Osteocyte (in vitro differentiated cells): ENCODE measurements at places on chromosomes 7 and 10. TPM values are rescaled to one million over a fixed set of nuclear protein-coding genes. Genes with fewer than 3 reads are reported as not detected.

Gene DNAH11
- total RNA-seq, result not detected in 2 replicates

Gene EPHA1
- total RNA-seq, result not detected in 2 replicates

Gene IFIT2
- 8.8 and 11.0 TPM in 2 replicates for total RNA-seq

Gene DEPP1
- 10.3 and 10.4 TPM in 2 replicates for total RNA-seq

Gene MMD2
- total RNA-seq, result not detected in 2 replicates

Gene PRKAR2B
- total RNA-seq, result 3.3 and 3.4 TPM in 2 replicates

Gene GPER1
- 2.5 and 3.0 TPM in 2 replicates for total RNA-seq

Gene WNT2
- total RNA-seq, result 9.5 and 11.5 TPM in 2 replicates

Gene GFRA1
- total RNA-seq, result 41.8 and 44.1 TPM in 2 replicates
